Suppressor macrophage (primary cell): ENCODE measurements at places on chromosomes 3 and 15.
A peak's percentile ranks its signal among the peaks of the same experiment; 100 is the strongest.

- no peak for DNase-seq
Measured at GRCh38 chr15:87722941-87723691, 533.4 kb downstream of the NTRK3 start.

DNA sequence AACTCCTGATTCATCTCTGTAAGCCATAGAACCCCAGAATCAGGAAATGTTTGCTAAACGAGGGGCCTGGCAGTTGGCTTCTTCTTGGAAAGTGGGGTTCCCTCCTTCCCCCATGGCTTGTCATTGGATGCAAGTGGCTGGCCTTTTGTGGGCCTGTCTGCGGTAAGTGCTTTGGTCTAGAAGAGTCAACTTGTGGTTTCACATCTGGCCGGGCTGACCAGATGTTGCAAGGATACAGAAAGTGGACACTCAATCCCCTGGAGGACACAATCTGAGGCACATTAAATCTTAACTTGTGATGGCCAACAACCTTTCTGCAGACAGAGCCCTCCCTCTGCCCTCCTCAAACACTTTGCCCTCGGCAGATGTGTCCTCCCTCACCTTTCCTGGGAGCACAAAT lies 1.1 kb downstream of the FAH start:
- DNase-seq: peak; percentile 17

- no peak for DNase-seq
Measured at GRCh38 chr3:133227813-133228212, 172.0 kb upstream of the BFSP2 start.

- peak; percentile 35 for DNase-seq
Measured at GRCh38 chr3:141308588-141309218, 59.6 kb upstream of the ZBTB38 start.

DNA sequence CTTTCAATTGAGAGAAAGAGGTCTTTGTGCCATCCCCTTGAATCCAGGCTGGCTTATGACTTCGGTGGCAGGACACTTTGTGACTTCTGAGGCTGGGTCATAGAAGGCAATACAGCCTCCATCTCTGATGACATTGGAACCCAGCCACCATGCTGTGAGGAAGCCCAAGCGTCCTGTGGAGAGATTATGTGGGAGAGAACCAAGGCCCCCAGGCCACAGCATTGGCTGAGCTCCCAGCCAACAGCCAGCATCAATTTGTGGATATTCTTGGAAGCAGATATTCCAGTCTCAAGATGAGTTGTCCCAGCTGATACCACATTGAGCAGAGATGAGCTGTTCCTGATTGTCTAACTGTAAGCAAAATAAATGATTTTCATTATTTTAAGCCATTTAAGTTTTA lies 12.7 kb upstream of the XIRP1 start:
- no peak for DNase-seq

GRCh38 chr3:31253782-31254181 lies 278.9 kb upstream of the STT3B start:
- peak; percentile 69 for DNase-seq

DNA sequence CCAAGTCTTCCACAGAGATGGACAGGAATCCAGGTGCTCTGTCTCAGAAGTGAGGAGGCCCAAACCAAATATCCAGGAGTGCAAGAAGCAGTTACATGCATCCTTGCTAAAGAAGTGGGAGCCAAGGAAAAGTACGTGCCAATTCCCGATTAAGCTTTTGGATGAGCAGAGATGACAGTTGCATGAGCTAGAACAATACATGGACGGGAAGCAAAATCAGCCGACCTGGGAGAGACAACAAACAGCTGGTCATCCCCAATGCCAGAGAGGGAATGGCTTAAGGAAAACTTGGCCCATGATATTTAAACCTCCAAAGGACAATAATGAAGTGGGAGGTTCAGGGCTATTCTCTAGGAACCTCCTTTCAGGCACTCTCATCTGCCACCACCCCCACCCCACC lies 86.0 kb upstream of the ABHD17C start:
- no peak for DNase-seq

- DNase-seq: no peak
Measured at GRCh38 chr3:5692446-5692845, 504.9 kb downstream of the EDEM1 start.

GRCh38 chr3:6168256-6168655 lies 692.7 kb upstream of the GRM7 start:
- peak; percentile 6 for DNase-seq

DNA sequence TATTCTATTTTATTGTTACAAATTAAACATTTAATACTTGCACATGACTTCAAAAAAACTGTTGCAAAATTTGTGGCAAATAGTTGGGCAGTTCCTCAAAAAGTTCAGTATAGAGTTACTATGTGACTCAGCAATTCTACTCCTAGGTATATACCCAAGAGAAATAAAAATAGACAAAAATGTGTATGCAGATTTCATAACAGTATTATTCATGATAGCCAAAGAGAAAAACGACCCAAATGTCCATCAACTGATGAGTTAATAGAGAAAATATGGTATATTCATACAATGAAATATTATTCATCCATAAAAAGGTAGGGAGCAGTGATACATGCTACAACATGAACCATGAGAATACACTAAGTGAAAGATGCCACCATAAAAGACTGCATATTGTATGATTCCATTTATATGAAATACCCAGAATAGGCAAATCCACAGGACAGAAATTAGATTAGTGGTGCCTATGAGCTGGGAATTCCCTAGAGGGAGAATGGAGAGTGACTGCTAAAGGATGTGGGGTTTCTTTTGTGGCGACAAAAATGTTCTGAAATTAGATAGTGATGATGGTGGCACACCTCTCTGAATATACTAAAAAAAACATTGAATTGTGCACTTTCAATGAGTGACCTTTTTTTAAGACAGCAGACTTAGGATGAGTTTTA lies 31.6 kb upstream of the CLASP2 start:
- peak; percentile 61 for DNase-seq

DNA sequence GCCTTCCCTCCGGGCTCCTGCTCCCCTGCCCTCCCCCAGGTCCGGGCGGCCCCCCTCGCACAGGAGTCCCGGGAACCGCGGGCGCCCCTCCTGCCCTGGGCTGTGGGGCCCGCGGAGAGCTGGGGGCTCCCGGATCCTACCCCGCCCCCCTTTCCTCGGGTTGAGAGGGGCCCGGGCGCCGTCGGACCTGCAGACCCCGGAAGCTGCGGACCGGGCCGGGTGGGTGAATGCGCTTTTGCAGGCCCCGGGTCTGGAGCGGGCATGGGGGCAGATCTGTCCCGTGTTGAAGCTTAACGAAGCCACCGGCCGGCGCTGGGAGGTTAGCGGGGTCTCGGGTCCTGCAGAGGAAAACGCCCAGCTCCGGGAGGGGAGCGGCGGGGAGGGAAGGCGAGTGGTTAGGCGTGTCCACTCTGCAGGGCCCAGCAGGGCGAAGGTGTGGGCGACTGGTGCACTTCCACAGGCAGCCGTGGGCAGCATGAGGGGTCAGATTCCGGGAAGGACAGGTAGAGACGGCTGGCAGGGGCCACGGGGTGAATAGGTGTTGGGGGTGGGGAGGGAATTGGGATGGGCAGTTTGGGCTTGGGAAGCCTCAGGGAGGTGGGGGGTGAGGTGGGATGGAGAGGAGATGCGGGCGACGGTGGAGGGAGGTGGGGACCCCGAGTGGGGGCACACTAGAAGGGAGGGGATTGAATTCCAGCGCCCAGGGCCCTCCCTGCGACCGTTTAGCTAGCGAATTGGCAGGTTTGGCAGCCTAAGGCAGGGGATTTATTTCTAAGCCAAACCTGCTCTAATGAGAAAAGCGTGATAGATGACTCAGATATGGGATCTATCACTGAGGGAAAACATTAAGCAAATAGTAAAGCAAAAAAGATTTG lies 635 bp downstream of the CD276 start:
- DNase-seq: peak; percentile 65

- no peak for DNase-seq
Measured at GRCh38 chr3:146020969-146021368, 140.0 kb downstream of the PLOD2 start.

GRCh38 chr15:92578096-92578835 lies 77.3 kb downstream of the FAM174B start:
- no peak for DNase-seq

DNA sequence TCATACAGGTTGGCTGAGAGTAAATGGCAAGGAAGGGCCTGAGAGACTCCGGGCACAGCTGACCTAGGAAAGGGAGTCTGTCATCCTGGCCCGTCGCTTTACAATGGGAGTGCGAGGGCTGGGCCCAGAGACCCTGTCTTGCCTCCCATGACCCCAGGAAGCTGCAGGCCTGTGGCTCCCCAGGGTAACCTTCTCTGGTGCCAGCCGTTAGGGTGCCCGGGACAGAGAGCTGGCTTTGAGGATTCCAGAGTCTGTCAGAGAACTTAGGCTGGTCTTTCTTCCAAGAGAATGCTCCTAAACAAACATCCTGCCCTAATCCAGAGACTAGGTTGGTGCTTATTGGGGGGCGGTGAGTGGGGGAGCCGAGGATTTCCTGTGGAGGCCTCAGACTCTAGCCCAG lies 18.5 kb downstream of the ZNF710 start:
- DNase-seq: no peak
